ENCODE measurements at places on chromosomes 5 and 9.
A peak's percentile ranks its signal among the peaks of the same experiment; 100 is the strongest.

- DNase-seq: no peak
These were observed 222.4 kb downstream of the CACNA1B start for GRCh38 chr9:138099803-138100598.

- no peak for DNase-seq
These were observed 160.6 kb upstream of the PLCXD3 start for GRCh38 chr5:41670854-41671479.

- DNase-seq: no peak
These were observed 562 bp downstream of the GSN start for GRCh38 chr9:121268598-121268850.

DNA sequence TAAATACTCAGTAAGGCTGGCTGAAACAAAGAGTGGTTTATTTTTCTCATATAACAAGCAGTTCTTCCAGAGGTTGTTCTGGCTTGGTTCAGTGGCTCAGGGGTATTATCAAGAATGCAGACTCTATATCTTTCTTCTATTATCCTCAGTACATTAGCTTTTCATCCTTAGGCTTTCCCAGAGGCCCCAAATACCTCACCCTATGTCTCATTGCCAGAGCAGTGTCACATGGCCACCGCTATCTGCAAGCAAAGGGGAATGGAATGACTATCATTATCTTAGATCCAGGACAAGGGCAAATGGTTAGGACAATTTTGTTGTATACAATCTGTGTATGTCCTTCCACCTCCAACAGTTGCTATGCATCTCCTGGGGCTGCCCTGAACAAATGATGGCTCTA is 69.0 kb upstream of the SNX2 start:
- DNase-seq: peak; percentile 12

GRCh38 chr5:118906947-118907346 is 81.4 kb downstream of the DTWD2 start:
- DNase-seq: no peak

DNA sequence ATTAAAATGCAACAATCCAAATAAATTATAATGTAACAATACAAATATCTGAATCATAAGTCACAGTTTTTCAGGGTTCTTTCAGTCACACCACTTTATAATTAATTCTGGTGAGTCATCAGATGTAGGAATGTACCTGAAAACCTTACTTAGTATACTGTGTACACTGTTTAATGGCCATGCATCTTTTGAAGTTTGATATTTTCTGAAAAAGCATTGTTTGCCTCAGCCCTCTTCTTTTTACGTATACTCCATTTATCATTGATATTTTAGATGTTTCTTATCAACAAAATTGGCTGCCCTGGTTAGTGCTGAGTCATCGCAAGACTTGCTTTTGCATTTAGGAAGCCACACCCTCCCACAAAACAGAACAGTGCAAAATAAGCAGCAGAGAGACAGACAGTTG is 218.6 kb downstream of the PJA2 start:
- peak; percentile 77 for DNase-seq

All from fibroblast of pulmonary artery (primary cell).